Stimulated activated CD4-positive, alpha-beta T cell treated with anti-CD3 and anti-CD28 coated beads, TNF-alpha, amount 100 ng/mL, for 1 hour (primary cell): ENCODE measurements at places on chromosomes 3 and 15.
A peak's percentile ranks its signal among the peaks of the same experiment; 100 is the strongest.

DNA sequence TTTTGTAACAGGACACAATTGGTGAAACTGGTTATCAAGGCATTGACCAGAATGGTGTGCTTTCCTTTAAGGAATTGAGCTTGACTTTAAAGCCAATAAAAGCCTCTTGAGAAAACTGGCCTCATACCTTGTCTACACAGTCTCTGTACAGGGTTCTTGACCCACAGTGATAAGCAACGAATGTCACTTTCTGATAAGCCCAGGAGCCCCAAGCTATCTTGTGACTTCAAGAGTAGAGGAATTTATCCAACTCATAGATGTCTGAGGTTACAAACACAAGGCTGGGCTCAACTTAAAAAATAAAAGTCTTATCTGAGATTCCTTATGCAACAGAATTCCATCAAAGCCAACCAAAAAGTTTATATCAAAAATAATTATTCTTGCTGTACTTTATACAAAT, 212.1 kb downstream of the GBE1 start:
- DNase-seq: no peak

GRCh38 chr3:46705751-46706552, 4.8 kb downstream of the TMIE start:
- no peak for DNase-seq

GRCh38 chr15:79969146-79969545, 1.9 kb downstream of the BCL2A1 start:
- no peak for DNase-seq

GRCh38 chr3:18012436-18012835, 270.0 kb upstream of the TBC1D5 start:
- DNase-seq: no peak

DNA sequence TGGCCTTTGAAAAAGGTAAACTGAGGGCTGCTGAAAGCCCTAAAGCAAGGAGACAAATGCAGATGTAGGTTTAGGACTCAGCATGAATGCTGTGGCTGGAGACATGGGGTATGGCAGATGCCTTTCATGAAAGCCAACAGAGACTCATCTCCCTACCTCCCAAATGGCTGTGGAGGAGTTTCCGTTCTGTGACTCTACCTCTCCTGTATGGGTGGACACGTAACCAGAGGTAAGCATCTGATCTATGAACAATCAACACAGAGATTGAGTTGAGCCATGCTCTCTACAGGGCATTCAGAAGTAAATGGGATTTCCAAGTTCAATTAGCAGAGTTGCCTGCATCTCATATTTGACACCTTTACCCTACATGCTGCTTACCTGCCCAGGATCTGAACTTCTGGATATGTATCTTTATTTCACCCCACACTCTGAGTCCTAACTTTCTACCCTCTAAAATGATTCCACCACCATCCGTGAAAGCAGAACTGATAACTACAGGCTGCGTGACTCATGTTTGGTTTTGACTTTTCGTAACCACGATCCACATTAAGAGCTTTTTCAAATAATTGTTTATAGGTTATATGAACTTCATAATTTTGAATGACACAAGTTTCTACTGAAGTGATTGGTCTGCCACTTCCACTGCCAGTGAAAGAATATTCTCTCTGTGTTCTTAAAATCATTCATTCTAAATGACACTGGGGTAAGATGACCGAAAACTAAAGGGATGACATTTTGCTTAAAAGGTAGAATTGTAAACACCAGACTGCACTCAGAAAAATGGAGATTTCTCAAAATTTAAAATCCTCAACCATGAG, 1058.7 kb downstream of the FHIT start:
- DNase-seq: no peak

GRCh38 chr15:77420610-77421369, at the start of gene HMG20A:
Gene HMG20A, plus strand, starts transcription at chr15:77420888. Its CDS starts 37,520 bp downstream, at chr15:77458408.
- DNase-seq: peak; percentile 34

DNA sequence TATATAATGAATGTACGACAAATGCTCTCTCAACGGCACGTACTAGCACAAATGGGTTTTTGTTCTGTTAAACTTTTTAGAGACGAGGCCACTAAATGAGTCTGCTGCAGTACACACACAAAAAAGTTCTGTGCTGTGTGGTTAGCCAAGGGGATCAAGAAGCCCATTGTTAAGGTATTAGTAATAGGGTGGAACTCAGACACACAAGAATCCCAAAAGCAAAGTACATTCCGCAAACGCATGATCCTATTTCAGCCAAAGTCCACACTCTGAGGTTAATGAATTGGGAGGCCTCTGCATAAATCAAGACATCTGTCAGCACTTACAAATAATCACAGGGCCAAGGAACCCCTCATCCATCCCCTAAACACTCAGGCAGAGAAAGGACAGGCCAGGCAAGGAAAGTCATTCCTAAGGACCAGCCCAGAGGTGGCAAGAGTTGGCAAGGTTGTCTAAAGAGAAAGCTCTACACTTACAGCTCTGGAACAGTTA, 12.1 kb downstream of the OSBPL10 start:
- DNase-seq: no peak

GRCh38 chr15:55742927-55743728, at the start of gene PRTG:
Gene PRTG, minus strand, starts transcription at chr15:55743152. Its CDS starts 221 bp downstream, at chr15:55742931.
- DNase-seq: no peak

GRCh38 chr3:61948699-61949305, 387.4 kb downstream of the PTPRG start:
- no peak for DNase-seq

DNA sequence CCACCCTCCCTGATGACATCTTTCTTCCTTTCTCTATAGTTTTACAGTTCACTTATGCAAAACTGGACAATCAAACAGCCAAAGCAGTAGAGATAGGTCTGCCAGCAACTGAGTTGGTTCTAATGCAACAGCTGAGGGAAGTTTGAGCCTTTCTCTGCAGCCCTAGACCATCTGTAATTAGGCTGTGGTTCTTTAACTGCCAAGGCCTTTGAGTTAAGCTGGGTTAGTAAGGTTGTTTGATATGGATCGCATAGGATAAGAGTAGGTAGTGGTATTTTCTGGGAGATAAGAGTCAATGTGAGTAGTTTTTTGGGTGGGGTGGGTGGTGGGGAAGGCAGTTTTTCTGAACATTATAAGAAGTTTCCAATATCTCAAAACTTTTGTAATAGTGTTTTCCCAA, 3.0 kb downstream of the RPL39L start:
- no peak for DNase-seq

DNA sequence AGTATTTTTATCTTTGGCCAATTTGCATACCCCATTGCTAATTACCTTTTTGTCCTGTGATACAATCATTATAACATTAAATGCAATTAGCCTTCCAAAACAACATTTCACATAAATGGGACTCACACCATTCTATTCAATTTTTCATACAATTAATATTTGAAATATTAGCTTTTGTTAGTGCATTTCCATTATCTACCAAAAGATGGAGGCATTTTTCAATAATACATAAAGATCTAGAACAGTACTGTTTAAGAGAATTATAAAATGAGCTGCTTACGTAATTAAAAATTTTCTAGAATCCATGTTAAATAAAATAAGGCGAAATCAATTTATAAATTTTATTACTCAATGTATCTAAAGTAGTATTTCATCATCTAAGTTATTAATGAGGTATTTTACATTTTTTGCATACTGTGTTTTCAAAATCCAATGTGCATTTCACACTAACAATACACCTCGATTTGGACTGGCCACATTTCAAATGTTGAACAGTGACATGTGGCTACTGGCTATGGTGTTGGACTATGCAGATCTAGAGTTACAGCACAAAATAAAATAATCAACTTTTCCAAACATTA, 74.3 kb downstream of the TJP1 start:
- DNase-seq: no peak

GRCh38 chr15:67134067-67134838, 68.9 kb downstream of the SMAD3 start:
- DNase-seq: peak; percentile 33

GRCh38 chr15:66023311-66023972, 154.2 kb downstream of the RAB11A start:
- DNase-seq: no peak
